ENCODE measurements at places on chromosomes 1 and 21.

DNA sequence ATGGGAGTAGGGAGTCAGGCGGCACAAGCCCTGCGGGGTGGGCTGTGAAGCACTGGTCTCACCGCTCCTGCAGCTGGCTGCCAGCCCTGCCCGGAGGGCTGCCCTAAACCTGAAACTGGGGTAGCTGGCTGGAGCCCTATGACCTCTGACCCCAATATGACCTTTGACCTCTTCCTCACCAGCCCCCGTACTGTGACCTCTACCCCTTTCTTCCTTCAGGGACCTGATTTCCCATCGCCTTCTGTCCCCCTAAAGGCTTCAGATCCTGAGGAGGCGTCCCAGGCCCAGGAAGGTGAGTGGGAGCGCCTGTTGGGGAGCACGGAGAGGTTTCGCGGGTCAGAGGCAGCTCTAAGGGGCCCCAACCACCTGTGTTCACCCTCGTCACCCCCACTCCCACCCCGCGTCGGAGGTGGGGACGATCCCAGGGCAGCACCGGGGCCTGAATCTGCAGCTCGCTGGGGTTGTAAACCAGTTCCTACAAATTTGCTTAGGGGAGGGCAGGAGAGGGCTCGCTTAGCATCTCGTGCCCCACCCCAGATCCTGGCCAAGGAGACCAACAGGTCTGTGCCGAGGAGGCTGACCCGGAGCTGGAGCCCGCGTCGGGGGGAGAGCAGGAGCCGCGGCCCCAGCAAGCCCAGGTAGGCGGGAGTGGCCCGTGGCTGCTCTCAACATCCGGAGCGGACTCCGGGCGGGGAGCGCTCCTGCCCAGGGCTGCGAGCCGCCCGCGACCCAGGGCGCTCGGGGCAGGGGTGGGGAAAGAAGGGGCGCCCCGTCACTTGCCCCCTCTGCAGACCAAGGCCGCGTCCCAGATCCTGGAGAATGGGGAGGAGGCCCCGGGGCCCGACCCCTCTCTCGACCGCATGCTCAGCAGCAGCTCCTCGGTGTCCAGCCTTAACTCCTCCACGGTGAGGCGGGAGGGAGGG lies 7.3 kb downstream of the SYTL1 start:
- DNase-seq, result no peak

GRCh38 chr1:17673329-17674072 lies 81.6 kb upstream of the ACTL8 start:
- no peak for DNase-seq

GRCh38 chr1:173451981-173452380 lies 25.2 kb upstream of the PRDX6 start:
- DNase-seq, result no peak

- DNase-seq, result no peak
Measured at GRCh38 chr1:60699325-60699724, 383.0 kb upstream of the NFIA start.

- peak; percentile 39 for DNase-seq
Measured at GRCh38 chr1:12435639-12436344, 182.2 kb downstream of the DHRS3 start.

Data from stimulated activated CD4-positive, alpha-beta T cell treated with anti-CD3 and anti-CD28 coated beads, Interleukin-12 subunit alpha, Interleukin-12 subunit beta, amount 100 ng/mL, for 24 hours (primary cell).